ENCODE measurements at places on chromosomes 3 and 15.

DNA sequence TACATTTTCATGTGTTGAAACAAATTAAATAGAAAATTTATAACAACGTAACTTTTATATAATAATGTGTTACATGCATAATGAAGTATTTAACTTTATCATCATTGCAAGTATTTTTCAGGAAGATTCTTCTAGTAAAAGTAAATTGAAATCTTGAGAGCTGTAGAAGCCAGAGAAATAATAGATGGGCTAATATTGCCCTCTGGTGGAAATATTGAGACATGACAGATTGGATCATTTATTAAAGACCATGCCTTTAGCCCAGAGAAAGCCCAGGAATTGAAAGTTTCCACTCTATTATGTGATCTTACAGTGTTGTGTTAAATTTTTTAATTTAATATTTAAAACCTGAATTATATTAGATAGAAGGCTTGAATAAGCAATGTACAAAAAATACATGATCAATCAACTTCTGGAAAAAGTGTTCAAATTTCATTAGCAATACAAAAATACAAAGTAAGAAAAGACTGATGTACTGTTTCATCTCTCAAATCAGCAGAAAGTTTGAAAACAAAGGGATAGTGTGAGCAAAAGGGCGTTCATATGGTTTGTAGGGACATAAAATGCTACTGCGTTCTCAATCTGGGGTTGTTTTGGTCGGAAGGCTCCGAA, 52.7 kb upstream of the SPTSSB start:
- DNase-seq: peak; percentile 60

DNA sequence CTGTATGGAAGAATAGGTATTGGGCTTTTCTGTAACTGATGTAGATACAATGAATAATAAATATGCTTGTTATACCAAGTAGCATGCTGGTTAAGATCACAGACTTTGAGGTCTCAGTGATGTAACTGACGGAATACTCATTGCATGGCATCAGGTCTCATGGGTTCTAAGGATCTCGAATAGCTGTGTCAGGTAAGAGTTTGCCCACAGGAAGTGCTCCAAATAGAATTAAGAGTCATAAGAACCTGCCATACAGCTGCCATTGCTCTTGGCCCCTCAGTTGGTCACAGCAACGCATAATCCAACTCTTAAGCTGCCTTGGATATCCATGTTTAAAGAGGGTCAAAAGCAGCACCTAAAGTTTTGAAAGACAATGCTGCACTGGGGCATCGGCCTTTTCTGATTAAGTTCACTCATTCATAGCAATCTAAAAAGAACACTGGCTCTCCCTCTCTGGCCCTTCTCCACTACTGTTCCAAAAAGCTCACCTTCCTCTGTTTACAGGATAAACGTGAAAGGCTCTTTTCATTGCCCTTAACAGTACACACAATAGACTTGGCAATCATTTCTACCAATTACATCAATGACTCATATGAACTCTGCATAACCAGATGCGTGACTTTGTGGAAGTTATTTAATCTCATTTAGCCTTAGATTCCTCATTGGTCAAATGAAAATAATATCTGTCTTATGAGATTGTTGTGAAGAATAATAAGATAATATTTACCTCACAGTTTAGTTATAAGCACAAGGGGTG, 74.6 kb downstream of the ZBTB20 start:
- no peak for DNase-seq

DNA sequence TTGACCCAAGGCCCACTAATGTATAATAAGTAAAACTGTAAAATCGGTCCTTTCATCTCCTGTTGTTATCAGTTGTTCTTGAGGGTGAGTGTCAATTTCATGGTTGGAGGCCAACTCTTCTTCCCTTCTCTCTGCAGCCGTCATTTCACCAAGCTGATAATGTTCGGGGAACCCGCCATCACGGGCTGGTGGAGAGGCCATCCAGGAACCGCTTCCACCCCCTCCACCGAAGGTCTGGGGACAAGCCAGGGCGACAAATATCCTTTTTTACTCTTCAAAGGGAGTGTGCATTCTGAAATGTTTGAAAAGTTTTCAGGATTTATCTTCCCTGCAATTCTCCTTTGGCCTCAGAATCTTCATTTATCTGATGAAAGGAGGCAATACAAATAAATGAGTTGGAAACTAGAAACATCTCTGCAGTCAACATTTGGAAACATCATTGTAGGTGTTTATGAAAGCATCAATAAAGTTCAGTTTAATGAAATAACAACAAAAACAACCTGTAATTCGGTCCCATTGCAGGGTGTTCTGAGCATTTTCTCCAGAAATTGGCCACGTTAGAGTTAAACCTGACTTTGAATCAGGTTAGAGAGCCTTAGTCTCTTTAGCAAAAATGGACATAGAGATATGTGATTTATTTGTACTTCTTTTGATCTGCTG, 63.9 kb downstream of the CRTC3 start:
- no peak for DNase-seq

- DNase-seq: no peak
Measured at GRCh38 chr15:24944954-24945353, 9.8 kb upstream of the SNRPN start.

DNA sequence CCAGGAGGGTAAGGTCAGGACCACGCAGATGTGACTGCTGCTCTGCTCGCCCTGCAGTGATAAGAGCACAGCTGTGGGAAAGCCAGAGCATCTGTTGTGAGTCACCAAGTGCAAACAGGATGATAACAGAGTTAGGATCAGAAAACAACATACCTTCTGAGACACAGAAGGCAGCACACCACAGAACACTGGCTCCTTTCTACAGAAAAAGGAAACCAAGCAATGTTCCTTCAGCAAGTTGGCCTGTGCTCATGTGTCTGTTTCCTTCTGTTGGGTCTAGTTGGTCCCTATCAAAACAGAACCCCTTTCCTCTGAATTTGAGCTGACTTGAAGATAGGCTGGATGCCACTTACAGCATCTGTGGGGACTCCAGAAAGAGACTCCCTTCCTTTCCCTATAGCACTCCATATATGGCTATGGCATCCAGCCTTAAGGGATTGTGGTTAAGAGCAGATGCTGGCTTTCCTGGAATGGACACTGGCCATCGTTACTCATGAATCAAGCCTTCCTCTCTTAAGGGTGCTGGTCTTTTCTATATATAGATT, 440.7 kb upstream of the THBS1 start:
- DNase-seq: peak; percentile 88

DNA sequence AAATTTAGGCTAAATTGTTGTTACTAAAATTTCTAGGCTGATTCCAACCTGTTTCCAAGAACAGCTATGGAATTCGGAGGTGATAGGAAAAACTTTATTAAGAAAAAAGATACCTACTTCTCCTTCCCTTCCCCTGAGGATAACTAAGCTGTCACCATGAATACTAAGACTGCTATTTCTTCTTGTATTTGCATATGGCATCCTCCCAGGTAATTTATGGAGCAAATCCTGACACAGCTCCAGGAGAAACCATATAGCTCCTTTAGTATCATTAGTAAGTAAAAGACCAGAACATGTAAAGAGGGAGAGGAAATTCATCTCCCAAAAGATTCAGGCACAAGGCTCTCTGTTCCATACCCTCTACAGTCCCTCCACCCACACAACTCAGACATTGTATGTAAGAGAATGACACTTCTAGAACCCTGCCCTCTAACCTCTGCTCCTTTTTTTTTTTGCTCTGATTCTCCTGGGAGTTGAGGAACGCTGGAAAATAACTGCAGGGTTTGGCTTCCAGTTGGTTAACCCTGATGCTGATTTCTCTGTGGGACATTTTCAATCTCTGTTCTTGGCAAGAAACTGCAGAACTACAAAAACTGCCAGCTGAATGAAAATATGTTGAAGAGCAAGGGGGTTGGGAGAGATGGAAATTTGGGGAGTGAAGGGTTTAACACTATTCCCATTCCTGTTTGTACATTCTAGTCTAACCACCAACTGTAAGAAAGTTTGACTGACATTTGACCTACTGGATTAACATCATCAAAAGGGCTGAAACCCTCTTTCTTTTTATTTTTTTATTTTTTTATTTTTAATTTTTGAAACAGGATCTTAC, 14.2 kb upstream of the MAGI1 start:
- DNase-seq: no peak

GRCh38 chr3:194908972-194909371, 223.3 kb downstream of the FAM43A start:
- no peak for DNase-seq

- no peak for DNase-seq
Measured at GRCh38 chr3:123700791-123701722, 116.2 kb upstream of the HACD2 start.

DNA sequence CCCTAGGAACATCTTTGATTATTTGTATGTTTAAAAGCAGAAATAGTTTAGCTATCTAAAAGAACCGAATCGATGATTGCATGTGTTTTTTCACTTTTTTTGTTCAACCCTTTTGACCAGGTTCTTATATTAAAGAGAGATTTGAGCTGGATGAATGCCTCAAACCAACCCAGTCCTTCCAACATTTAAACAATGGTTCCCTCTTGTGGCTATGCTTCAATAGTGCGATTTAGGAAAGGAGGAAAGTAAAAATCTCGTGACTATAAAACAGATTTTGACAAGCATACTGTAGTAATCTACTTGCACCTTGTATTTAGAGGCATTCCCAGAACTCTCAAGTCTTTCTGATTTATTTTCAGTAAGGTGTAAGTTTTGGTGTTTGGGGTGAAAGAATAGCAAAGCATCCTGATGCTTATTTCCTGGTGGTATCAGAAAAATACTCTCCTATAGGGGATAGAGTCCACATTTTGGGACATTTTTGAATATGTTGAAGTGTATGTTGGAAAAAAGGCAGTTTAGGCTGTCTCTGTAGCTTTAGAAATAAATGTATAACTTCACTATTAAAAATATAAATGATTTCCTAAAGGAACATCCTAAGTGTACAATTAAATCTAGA, 159.6 kb upstream of the KCNH8 start:
- peak; percentile 48 for DNase-seq

GRCh38 chr3:54668236-54668635, 259.6 kb downstream of the LRTM1 start:
- no peak for DNase-seq

DNA sequence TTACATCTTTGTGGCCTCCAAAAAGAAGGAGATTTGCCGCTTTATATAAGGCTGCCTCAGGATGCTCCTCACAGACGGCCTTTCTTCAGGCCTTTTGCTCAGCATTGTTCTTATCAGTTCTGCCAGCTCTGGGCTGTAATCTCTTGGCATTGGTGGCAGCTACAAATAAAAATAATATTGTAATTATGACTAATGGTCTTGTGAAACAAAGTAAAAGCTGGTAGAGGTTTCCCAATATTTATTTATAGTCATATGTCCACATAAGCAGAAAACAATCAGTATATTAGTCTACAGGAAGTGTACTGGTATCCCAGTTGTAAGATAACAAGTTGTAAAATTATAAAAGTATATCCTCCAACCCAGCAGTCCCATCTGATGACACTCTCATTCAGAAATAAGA, 7.3 kb downstream of the NEK4 start:
- DNase-seq: no peak

DNA sequence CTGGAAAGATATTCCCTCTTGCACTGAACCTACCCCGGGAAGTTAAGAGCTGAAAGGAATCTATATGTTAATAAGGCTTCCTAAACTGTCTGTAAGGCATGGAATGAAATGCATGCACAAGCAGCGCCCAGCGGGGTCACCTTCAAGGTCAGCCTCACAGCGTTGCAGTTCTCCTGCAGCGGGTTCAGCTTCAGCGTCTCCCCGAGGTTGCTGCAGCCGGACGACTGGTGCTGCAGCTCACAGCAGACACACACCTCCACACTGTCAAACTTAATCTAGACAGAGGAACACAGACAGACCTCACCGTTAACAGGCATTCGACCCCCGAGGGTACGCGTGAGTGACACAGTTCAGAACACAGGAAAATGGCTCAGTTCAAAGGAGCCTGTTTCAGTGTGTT, 73.3 kb downstream of the NSMCE3 start:
- no peak for DNase-seq

- DNase-seq: no peak
Measured at GRCh38 chr15:38876621-38877020, 312.0 kb upstream of the RASGRP1 start.

DNA sequence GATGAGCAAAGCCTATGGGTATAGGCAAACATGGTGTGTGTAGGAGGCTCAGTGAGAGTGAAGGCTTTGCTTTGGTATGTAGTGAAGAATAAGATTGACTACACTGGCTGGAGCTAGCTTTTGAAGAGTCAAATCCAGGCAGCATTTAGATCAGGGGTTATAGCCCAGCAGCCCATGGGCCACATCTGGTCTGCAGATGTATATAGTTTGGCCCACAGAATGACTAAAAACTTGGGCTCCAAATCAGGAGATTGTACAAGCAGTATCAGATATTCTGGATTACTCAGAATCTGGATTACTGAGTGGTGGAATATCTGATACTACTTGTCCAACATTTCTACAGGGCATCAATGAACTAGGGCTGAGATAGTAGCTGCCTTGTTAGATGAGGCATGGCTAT, 92.9 kb upstream of the FGF7 start:
- no peak for DNase-seq

DNA sequence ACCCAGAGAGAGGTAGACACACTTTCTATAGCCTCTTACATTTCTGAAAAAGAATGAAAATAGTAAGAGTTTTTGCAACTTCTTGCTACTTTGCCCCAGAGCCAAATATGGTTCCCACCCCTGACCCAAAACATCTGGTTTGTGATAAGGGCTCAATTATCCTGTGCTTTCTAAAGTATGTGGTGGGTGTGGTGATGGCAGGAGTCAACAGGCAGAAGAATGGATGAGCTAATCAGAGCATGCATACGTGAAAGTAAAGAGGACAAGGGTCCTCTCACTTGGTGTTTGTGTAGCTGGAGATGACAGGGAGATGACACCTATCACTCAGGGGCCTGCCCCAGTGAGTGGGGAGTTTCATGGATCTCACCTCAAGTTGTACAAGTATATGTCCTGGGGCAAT, 19.1 kb downstream of the KBTBD8 start:
- no peak for DNase-seq

DNA sequence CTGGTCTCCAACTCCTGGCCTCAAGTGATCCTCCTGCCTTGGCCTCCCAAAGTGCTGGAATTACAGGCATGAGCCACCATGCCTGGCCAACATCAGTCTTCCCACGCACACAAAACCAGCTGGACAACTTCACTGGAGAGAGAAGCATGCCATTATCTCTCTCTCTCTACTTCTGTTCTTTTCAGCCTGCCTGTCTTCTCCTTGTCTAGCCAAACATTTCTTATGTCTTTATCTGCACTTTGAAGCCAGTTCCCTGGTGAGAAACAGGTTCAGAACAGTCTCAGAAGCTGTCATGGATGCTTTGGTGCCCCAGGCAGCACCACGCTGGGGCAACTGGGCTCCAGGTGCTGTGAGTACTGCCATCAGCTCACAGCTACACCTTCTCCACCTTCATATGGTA, 79.8 kb downstream of the PRICKLE2 start:
- DNase-seq: no peak

DNA sequence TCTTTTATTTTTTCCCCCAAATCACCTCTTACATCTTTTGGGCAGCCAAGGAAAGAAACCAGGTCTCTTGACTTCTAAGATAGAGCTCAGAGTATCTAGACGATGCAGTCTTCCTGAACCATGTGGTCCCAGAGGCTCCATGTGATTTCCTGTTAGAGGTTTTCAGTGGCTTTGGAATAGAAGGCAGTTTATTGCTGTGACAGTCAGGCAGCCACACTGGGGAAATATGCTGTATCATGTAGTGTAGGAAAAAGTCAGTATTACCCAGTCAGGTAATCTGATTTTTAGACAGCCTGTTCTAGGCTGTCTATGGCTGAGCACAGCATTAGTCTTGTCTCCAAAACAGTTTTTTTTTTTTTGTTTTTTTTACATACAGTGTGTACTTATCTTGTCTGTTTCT, 294.3 kb downstream of the THSD4 start:
- DNase-seq: peak; percentile 19

Data from A172 (cell line).